ENCODE measurements at places on chromosomes 5 and 9. TPM values are rescaled to one million over a fixed set of nuclear protein-coding genes. Genes with fewer than 3 reads are reported as not detected.

Gene SLC34A3
- 0.07 TPM for total RNA-seq

Gene SLIT3
- 16.4 TPM for total RNA-seq

Gene FAM170A
- not detected for total RNA-seq

Gene PTGS1
- total RNA-seq: 1.5 TPM

Gene OMD
- total RNA-seq: not detected

Gene KIAA0825
- total RNA-seq: 0.48 TPM

Gene C5
- total RNA-seq: 11.4 TPM

Gene HRH2
- total RNA-seq: 0.38 TPM

Gene MARCHF11
- not detected for total RNA-seq

Gene DOK3
- 2.7 TPM for total RNA-seq

Gene DNAH5
- total RNA-seq: 2.2 TPM

Gene SDHA
- total RNA-seq: 121 TPM

Gene CCDC180
- 1.2 TPM for total RNA-seq

Gene GBGT1
- 2.0 TPM for total RNA-seq

Gene PAPPA
- total RNA-seq: 32.6 TPM

Gene ENTPD8
- 0.24 TPM for total RNA-seq

Gene NR2F1-AS1
- 3.1 TPM for total RNA-seq

Gene CFAP157
- total RNA-seq: 0.08 TPM

Gene CEL
- total RNA-seq: 0.40 TPM

Gene IRX4
- 0.31 TPM for total RNA-seq

Gene TLR4
- 0.15 TPM for total RNA-seq

Data from A549 treated with Hydrocortisone at 1 μM for 4 hours (cell line).